Activated CD4-positive, alpha-beta T cell treated with anti-CD3 and anti-CD28 coated beads for 36 hours (primary cell): ENCODE measurements at places on chromosomes 2 and 18. TPM values are rescaled to one million over a fixed set of nuclear protein-coding genes. Genes with fewer than 3 reads are reported as not detected.
A peak's percentile ranks its signal among the peaks of the same experiment; 100 is the strongest.

- peak; percentile 56 for DNase-seq
These were observed 51.2 kb upstream of the NOSTRIN start for GRCh38 chr2:168751104-168751740.

BMP10 gene
- not detected for total RNA-seq

DNA sequence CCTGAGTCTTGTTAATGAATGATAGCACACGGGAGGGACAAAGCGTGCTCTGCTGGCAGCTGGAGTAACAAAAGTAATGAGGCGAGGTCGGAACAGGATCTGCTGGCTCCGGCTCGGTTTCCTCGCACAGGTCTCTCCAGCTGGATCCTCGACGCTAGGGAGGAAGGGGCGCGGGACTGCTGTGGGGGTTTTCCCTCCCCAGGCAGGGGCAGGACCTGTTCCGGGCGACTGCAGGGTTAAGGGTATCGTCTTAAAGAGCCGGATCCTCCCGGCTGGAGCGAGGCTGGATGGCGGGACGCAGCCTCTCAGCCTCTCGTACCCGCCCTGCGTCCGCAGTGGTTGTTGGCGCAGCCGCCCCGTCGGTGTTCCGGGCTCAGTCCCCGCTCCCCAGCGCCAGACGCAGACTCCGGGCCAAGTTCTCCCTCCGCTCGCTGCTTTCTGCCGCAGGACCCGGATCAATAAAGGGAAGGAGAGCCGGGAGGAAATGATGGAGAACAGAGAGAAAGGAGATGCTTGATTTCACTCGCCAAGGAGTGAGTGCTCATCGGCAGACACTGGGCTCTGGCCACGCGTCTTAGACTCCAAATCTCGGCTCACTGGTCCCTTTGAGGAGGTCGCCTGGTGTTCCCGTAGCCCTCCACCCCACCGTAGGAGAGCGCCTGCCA is 1.1 kb upstream of the LIPG start:
- DNase-seq: peak; percentile 18

TUBA3E gene
- total RNA-seq: not detected

DNA sequence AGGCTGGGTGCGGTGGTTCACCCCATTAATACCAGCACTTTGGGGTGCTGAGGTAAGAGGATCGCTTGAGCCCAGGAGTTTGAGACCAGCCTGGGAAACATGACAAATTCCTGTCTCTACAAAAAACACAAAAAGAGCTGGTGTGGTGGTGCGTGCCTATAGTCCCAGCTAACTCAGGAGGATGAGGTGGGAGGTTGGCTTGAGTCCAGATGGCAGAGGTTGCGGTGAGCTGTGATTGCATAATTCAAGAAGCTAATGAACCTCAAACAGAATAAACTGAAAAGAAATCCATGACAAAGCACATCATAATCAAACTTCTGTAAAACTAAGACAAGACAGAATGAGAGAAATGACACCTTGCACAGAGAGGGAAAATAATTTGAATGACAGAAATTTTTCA is 54.8 kb downstream of the SEMA4F start:
- DNase-seq: peak; percentile 24

DNA sequence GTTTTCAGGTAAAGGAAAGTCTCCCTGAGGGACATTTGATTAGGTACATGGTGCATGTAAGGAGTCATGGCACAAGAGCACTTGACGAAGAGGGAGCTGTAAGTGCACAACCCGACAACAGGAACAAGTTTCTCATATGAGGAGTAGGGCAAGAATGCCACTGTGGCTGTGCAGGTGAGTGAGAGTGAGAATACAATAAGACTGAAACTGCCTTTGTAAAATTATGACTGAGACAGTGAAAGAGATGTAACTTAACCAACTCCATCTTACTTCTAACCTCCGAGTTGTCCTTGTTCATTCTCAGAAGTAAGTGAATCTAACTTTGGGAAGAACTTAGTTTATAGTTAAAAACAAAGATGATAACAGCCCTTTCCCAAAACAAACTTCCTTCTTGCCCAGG is 1025.8 kb upstream of the CNTNAP5 start:
- no peak for DNase-seq

GRCh38 chr18:30917651-30918050 is 124.9 kb downstream of the DSC3 start:
- DNase-seq: no peak

PROM2 gene
- total RNA-seq: 0.23 TPM

GRCh38 chr2:197615016-197615652 is 60.3 kb downstream of the RFTN2 start:
- DNase-seq: peak; percentile 13

GKN2 gene
- not detected for total RNA-seq

TMEM247 gene
- total RNA-seq: not detected

GRCh38 chr2:102871707-102872106 is 109.9 kb downstream of the TMEM182 start:
- no peak for DNase-seq

LOXL3 gene
- total RNA-seq: 0.86 TPM

- no peak for DNase-seq
These were observed 51.8 kb downstream of the MYO3B start for GRCh38 chr2:170229744-170230143.

SERPINB10 gene
- not detected for total RNA-seq

GRCh38 chr2:186575856-186576255 is 14.0 kb upstream of the ITGAV start:
- DNase-seq: no peak

LIPG gene
- 0.71 TPM for total RNA-seq

DNA sequence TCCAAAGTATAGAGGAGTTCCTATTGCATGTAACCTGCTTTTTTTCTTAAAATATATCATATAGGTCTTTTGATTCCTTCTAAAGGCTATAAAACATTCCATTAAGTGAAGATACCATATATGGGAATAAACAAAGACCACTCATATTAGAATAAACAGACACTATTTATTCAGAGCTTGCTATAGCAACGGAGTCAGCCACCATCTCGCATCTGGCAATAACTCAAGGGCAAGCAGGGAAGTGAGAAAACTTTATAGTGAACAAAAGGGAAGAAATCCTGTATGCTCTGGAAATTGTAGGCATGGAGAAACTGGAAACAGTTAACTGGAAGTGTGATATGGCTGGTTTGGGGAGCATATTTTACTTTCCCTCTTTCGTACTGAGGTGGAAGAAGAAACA is 301.9 kb downstream of the PTH2R start:
- no peak for DNase-seq

DLX1 gene
- total RNA-seq: not detected

CDK15 gene
- not detected for total RNA-seq

AAMP gene
- 49.7 TPM for total RNA-seq

SMYD1 gene
- total RNA-seq: not detected

DNA sequence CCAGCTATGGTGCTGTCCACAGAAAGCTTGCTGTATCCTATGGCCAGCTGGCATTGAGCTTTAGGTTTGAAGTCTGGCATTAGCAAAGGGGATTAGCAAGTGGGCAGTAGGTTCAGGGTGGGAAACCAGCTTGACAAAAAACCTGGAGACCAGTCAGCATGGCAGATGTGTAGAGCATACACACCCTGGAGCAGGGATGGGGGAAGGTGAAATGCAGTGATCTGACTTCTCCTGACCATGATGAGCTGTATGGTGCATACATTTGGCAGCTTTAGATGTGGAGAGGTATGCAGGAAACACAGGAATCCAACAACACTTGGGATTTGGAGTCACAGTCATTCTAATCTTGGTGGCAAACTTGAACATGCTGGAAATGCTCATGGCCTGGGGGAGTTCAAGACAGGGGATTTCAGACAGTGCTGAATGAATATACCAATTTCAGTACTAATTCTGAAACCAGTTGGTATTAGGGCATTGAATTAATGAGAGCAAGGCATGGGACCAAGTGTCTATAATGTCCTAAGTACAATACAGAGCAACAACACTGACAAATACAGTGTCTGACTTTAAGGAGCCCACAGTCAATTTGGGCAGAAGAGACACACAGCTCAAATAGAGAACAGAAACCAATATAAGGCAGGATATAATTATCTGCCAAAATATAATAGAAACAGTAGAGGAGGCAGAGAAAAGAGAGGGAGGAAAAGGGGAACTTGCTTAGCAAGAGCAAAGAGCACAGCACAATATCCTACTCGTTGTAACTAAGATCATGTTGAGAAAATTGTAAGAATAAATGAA is 11.8 kb downstream of the ARHGAP15 start:
- DNase-seq: peak; percentile 26
